Activated T-helper 17 cell treated with anti-CD3 and anti-CD28 coated beads, Interleukin-2, amount 50 U/mL, for 72 hours (primary cell): ENCODE measurements at places on chromosomes 12 and 14.
A peak's percentile ranks its signal among the peaks of the same experiment; 100 is the strongest.

DNA sequence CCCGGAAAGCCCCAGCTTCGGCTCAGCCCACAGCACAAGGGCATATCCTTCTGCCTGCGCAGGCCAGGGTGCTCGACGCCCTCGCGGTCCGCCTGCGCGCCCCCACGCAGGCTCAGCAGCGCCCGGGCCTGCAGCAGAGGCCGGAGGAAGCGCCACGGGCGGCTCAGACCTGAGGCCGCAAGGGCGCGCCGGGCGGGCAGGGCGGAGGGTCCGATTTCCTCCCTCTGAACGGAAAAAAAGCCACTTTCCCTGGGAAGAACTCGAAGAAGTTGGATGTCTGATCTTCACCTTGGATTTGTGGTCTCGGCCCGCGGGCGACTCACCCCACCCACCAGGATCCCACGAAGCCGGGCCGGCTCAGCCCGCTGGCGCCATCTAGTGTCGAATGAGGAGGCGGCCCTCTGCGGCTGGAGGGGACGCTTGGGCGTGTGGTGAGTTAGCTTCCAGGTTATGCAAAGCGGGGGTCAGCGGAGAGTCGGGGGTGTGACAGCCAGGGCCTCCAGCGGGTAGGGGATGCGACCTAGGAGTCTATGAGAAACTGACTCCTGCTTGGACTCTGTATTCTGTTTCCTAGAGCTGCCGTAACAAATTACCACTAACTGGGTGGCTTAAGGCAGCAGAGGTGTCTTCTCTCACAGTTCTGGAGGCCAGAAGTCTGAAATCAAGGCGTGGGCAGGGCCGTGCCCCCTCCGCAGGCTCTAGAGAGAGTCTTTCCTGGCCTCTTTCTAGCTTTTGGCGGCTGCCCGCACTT is 40.0 kb upstream of the SRSF5 start:
- ATAC-seq: peak; percentile 92

GRCh38 chr14:96077983-96078624 is 38.9 kb downstream of the C14orf132 start:
- peak; percentile 35 for ATAC-seq

DNA sequence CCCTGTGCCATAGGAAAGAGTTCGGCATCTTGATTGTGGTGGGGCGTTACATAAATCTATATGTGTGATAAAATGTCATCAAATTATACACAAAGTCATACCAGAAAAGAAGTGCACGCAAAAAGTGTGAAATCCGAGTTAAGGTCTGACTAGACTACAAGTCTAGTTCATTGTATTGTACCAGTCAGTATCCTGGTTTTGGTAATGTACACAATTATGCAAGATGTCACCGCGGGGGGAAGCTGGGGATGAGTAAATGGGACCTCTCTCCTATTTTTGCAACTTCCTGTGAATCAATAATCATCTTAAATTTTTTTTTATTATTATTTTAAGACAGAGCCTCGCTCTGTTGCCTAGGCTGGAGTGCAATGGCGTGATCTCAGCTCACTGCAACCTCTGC is 43.2 kb upstream of the BCL11B start:
- ATAC-seq: no peak

DNA sequence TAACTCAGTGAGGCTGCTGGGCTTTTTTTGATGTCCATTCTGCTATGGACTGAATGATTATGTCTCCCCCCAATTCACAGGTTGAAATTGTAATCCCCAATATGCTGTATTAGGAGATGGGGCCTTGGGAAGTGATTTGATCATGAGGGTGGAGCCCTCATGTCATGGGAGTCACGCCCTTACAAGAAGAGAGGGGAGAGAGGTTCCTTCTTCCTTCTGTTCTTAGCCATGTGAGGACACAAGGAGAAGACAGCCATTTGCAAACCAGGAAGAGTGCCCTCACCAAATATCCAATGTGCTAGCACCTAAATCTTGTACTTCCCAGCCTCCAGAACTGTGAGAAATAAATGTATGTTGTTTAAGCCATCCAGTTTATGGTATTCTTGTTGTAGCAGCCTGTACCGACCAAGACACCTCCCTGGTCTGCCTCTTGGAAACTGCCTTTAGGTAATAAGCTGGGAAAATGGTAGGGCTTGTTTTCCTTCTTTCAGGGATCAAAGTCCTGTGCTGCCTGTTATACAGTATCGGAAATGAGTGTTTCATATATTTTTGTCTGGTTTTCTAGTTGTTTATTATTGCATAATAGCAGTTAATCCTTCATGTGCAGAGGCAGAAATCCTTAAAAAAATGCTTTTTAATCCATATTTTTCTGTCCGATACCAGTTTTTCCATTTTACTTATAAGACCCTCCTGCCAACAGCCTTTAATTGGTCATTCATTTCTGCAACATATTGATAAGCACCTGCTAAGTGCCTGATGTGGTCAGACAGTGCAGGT is 16.3 kb downstream of the BORCS5 start:
- no peak for ATAC-seq

DNA sequence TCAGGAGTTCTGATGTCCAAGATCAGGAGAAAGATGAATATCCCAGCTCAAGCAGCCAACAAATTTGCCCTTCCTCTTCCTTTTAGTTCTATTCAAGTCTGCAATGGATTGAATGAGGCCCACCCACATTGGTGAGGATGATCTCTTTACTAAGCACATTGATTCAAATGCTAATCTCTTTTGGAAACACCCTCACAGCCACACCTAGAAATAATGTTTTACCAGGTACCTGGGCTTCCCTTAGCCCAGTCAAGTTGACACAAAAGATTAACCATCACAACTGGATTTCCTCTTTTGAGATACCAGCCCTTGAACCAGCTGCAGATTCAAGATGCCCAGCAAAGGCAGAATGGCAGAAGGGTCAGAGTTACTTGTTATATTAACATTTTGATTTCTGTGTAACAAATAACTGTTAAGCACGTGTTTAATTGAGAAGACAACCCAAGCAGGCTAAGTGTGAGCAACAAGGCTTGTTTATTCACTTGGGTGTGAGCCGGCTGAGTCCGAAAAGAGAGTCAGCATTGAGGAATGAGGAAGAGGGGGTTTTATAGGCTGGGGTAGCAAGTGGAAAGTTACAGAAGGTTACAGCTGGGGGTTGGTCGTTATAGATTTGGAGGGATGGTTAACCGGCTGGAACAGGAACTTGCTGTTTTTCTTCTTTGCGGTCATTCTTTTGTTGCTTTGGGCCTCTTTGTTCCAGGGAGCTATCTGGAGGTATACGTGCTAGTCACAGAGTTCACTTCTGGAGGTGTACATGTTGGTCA is 180.3 kb downstream of the EMP1 start:
- ATAC-seq: no peak

DNA sequence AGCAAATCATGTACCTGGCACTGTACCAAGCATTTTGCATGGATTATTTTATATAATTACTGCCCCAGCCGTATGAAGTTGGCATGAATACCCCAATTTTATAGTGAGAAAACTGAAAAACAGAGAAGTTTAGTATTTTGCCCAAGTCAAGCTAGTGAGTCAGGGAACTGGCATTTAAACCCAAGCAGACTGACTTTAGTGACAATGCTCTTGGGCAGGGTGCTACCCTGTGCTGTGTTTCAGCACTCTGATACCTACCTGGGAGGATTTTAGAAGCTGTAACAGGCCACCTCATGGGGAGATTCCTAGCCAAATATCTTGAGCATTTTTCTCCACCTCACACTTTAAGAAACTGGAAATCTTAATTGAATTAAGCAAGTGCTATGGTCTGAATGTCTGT is 98.1 kb upstream of the MAX start:
- no peak for ATAC-seq

DNA sequence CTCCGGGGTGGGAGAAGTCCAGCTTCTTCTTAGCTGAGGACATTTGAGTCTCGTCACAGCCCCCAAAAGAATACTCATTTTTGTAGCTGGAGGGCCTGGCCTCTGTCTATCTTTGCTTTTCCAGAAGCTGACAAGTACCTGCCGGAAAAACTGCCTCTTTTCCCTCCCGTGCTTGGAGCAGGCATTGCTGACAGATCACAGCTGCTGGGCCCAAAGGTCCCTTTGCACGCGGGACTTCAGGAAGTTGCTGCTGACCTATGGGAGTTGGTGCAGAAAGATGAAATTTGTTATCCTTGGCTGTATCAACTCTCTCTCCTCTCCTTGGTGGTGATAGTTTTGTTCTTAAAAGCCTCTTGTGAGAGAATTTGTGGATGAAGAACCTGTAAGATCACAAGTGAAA is 92.8 kb downstream of the PAPOLA start:
- ATAC-seq: no peak
